Stimulated activated CD8-positive, alpha-beta memory T cell treated with anti-CD3 and anti-CD28 coated beads, Interleukin-7, amount 100 ng/mL, for 24 hours (primary cell): ENCODE measurements at places on chromosomes 1 and 21.

DNA sequence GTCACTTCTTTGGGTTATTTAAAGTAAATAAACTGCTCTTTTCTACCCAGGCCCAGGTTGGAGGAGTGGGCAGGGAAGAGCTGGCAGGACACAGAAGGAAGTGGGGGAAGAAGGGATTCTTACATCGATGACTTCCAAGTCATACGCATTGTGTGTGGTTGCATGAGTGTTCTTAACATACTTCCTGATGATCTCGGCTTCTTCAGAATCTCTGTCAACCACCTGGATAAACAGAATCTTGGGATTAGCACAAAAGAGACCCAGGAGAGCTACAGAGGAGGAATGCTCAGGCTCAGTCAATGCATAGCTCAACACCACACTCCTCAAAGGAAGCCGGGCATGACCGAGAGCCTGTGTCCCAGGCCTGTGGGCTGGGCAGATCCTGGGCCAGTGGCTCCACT lies 42.1 kb downstream of the PARP1 start:
- DNase-seq = no peak

- DNase-seq = no peak
Measured at GRCh38 chr1:109886827-109887226, 23.8 kb upstream of the CSF1 start.

DNA sequence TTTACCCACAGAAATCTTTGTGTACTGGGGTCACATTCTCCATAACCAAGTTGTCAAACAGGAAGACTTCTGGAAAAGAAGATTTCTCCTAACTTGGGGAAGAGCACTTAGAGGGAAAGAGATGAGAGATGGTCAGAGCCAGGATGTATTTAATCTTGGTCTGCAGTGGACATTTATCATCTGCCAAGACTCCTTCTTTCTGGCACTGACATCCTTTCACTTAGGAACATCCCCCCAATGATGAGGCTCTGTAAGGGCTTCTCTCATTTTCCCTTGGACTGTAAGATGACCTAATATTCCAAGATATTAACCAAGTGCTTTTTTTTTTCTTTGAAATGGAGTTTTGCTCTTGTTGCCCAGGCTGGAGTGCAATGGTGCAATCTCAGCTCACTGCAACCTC lies 39.3 kb upstream of the IGSF3 start:
- DNase-seq = no peak

GRCh38 chr1:7847599-7847998 lies 5.3 kb downstream of the UTS2 start:
- no peak for DNase-seq

GRCh38 chr1:156766298-156767100 lies 836 bp upstream of the PRCC start:
- no peak for DNase-seq

- no peak for DNase-seq
Measured at GRCh38 chr1:160954158-160955104, at the start of gene ITLN2. Gene ITLN2, minus strand, starts transcription at chr1:160954809. Its CDS starts 68 bp downstream, at chr1:160954741.

- no peak for DNase-seq
Measured at GRCh38 chr1:188154761-188155160, 1326.0 kb downstream of the PLA2G4A start.

- DNase-seq = no peak
Measured at GRCh38 chr1:2248127-2248826, 20.2 kb downstream of the SKI start.

DNA sequence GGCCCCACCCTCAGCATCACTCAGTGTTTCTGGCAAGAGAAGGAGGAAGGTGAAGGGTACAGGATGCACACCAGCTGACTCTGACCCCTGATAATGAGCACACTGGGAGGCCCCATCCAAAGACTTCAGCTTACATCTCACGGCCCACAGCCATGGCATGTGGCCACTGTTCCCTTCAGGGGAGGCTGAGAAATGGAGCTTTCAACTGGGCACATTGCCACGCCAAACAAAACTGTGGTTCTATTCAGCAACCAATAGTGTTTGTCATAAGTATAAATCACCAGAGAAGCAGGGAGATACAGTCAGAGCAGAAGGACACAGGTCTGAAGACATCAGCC lies 12.7 kb upstream of the TRAF3IP3 start:
- no peak for DNase-seq

DNA sequence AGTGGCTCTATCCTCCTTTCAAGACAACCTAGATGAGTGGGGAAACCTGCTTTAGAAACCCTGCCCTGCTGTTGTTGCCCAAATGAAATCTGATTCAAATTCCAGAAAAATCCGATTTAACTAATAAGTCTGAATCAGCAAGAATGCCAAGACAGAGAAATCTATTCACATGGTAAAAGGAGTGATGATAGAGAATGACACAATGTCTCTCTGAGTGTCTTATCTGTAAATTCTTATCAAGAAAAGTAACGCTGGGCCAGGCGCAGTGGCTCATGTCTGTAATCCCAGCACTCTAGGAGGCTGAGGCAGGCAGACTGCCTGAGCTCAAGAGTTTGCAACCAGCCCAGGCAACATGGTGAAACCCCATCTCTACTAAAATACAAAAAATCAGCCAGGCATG lies 13.7 kb upstream of the GUCA2A start:
- DNase-seq = no peak

DNA sequence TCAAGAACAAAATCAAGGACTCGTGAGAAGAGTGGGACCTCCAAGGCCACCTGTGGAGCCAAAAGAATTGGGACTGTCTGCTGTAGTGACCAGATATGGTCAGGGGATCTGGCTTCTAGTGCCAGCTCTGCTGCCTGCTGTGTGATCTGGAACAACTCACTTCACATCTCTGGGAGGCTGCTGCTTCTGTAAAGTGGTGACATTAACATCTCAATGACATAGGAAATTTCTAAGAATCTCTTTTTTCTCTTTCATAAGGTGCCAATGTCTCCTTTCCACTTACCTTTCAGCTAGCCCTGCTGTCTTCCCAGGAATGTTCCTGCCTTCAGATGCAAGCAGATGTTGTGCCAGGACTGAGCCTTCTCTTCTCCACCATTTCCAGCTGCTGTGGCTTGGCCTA lies 5.0 kb upstream of the SRSF4 start:
- no peak for DNase-seq

DNA sequence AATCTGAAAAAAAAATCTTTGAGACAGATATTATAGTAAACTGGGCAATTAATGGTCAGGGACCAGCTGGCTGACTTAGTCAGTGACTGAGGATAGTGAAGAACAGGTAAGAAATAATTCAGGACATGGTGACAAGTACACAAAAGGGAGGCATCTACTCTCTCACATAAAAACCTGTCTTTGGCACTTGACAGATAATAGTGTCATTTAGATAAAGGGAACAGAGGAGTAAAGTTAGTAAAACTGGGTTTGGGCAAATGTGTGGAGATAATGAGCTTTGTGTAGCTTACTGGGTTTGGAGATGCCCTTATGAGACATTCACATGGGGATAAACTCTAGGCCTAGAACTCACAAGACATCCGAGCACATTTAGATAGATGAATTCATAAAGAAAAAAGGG lies 4.0 kb downstream of the SSX2IP start:
- DNase-seq = no peak

DNA sequence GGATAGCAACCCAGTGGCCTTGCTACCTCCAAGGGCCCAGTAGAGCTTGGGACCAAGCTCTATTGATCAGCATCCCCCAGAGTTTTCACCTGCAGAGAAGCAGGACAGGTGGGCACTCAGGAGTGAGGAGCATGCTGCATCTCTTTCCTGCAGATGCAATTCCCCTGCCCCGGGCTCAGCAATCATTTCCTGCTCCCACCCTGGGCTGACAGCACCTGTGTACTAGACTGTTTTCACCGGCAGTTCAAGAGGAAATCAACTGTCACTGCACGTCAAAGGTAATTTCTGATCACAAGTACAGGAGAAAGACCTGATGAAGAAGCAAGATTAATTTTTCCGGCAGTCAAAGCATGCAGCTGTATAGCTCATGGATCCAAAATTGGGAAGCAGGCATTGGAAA lies 8.8 kb upstream of the NT5C1A start:
- no peak for DNase-seq

GRCh38 chr1:44568128-44568900 lies 106.0 kb downstream of the TMEM53 start:
- no peak for DNase-seq

- DNase-seq = no peak
Measured at GRCh38 chr21:19340303-19340702, 936.7 kb upstream of the TMPRSS15 start.

- no peak for DNase-seq
Measured at GRCh38 chr1:24186711-24186992, 437 bp downstream of the IFNLR1 start.

GRCh38 chr1:226943156-226943555 lies 3.1 kb downstream of the COQ8A start:
- no peak for DNase-seq

GRCh38 chr1:244388961-244389360 lies 62.7 kb downstream of the ADSS2 start:
- no peak for DNase-seq

- DNase-seq = no peak
Measured at GRCh38 chr1:235054936-235055335, 73.7 kb downstream of the TOMM20 start.

DNA sequence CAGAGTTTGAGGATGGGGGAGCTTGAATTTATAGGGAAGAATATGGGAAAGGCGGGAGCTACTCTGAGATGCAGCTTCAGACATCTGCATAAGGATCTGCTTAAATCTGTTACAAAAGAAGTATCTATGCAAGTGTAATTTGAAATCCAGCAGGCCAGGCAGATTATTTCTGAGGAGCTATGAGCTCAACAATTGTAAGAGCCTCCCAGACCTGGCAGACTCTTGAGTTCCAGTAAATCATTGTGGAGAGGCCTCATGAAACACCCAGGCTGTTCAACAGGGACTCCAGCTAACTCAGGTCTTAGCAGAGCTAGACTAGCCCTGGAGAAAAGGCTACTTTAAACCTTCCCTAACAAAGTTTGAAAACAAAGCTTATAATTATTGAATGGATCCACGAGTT lies 647.5 kb upstream of the CHRM3 start:
- no peak for DNase-seq

GRCh38 chr1:182786223-182786994 lies 3.2 kb upstream of the NPL start:
- DNase-seq = peak; percentile 5

DNA sequence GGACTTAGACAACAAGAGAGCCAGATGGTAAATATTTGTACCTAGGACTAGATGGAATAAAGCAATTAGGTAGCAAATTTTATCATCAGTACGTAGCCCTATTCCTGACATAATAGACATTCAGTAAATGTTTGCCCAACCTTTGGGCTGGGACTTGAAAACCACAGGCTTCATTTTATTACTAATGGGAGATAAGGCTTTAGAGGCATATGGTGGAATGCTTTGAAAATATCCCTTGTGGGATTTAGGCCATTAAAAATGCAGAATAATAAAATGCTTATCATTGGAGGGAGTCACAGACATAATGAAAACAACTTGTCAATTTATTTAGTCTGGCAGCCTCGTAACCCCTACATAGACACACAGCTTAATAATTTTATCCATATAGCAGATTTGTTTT lies 296.1 kb upstream of the SPAG17 start:
- DNase-seq = no peak

DNA sequence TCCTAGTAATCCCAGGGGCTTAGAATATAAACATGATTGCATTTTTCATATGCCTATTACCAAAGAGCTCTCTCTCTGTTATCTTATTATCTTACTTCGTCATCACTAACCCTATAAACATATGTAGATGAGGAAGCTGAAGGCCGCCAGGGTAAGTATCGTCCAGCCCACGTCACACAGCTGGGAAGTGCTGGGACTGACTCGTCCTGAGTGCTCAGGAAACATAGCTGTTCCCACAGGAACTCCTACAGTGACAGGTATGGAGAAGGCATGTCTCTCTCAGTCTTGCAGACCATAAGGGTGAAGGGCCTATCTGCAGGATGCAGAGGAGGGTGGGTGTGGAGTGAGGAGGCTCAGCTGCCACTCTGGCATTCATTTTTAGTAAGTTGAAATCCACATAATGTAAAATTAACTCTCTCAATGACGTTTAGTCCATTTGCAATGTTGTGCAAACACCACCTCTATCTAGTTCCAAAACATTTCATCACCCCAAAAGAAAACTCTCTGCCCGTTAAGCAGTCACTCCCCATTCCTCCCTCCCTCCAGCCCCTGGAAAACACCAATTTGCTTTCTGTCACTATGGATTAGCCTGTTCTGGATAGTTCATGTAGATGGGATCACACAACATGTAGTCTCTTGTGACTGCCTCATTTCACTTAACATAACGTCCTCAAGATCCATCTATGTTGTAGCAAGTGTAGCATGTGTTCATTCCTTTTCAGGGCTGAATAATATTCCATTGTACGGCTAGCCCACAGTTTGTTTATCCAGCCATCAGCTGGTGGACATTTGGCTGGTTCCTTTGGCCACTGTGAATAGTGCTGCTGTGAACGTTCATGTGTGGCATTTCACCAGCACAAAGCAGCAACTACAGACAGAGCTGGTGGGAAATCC lies 68.3 kb downstream of the TCP10L start:
- no peak for DNase-seq

GRCh38 chr1:188402986-188403385 lies 1574.2 kb downstream of the PLA2G4A start:
- no peak for DNase-seq

- DNase-seq = no peak
Measured at GRCh38 chr1:221308534-221309511, 429.6 kb downstream of the HLX start.

DNA sequence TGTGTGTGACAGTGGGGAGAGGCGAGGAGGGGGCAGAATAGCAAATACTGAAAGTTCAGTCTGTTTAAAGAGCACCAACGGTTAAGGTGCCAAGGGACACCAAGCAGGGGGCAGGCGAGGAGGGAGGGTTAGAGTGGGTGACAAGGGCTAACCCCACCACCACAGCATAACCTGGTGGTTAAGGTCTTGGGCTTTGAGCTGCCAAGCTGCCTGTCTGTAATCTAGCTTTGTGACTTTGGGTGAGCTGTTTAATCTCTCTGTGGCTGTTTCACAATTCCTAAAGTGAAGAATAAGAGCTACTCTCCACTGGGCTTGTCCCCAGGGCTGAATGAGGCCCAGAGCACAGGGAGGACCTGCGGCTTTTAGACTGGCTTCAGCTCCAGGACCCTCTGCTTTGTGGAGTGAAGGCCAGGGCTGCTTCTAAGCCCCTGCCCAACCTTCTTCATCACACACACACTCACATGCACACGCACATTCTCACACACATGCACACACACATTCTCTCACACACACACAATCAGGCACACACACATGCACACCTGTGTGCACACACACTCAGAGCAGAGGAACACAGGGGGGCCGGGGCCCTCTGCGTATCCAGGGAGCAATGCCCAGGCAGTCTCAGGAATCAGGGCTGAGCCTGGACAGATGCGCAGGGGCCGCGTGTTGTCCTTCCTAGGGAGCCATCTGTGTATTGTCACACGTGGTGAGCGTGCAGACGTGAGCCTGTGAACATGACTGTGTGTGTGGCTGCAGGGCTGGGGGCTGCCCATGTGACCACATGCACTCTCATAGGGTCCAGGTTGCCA lies 101.6 kb upstream of the TARDBP start:
- no peak for DNase-seq

GRCh38 chr1:243927381-243927780 lies 77.3 kb upstream of the AKT3 start:
- no peak for DNase-seq

GRCh38 chr1:81549588-81550127 lies 251.1 kb upstream of the ADGRL2 start:
- no peak for DNase-seq

- no peak for DNase-seq
Measured at GRCh38 chr21:15160136-15160535, 95.3 kb upstream of the NRIP1 start.
